ENCODE measurements at places on chromosomes 7 and 10.
A peak's percentile ranks its signal among the peaks of the same experiment; 100 is the strongest.

GRCh38 chr10:68261132-68261856 lies 29.4 kb upstream of the ATOH7 start:
- no peak for DNase-seq

DNA sequence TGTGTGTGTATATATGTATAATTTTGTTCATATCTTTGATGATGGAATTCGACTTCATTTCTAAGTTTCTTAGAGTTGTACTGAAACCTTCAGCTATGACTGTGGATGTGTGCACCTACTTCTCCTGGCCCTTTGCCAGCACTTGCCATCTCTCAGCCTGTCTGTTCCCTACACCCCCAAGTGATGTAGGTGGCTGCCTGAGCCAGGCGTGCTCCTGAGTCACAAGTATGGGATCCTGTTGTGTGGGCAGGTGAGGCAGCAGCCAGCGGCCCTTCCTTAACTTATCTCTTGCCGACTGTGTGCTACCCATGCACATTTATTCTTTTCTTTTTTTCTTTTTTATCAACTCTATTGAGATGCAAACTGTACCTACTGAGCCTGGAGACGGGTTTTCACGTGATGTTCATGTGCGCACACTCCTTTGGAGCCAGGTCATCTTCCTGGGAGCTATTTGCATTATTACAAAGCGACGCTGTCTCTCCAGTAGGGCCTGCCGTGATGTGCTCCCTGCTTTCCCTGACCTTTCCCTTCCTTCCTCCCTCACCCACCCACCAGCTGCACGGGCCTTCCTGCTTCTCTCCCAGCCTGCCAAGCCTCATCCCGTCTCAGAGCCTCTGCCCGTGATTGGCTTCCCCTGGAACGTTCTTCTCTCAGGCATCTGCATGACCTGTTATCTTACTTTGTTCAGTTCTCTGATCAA lies 31.3 kb upstream of the GALNT11 start:
- DNase-seq, result no peak

DNA sequence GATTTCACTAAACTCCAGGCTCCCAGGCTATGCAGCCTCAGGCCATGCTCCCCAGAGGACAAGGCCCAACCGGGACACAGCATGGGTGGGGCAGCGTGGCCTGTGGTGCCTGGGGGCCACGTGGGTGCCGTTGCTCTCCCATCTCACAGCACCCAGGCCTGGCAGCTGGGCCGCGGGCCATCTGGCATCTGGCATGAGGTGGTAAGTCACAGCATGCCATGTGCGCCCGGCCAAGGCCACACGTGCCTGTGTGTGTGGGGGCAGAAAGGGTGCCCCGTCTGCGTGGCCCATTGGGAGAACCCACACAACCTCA lies 204.1 kb downstream of the EBF3 start:
- DNase-seq, result peak; percentile 17

DNA sequence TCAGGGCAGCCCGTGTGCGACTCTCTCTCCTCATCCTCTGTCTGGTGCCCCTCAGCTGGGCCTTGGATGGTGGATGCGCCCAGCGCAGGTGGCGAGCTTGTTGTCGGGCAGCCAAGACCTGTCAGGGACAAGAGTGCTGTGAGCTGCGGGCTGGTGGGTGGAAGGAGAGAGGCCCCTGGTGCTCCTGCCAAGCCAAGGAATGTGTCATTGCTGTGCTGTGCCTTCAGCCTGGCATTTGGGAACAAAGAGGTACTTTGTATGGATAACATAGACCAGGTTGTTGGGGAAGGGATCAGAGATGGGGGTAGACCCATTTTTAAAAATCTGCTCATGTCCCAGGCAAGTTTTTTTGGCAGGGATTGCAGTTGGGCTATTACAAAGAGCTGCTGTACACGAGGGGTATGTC lies 120.9 kb downstream of the PKD1L1 start:
- no peak for DNase-seq

- DNase-seq, result no peak
Measured at GRCh38 chr7:8205031-8205387, 57.0 kb downstream of the ICA1 start.

DNA sequence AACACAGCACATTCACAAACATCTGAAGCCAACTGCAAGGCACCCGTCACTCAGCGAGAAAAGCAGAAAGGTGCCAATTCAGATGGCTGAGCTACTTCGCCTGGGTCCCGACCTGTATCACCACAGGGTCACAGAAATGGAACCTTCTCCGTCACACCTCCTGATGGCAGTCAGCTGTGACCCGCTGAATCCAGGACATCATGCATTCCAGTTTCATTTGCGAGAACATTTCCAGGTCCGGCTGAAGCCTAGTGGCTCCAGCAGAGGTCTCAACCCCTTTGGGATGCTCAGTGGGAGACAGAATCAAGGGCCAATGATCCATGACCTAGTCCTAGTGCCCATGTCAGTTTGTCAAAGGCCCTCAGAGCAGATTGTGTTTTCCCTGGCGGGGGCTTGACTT lies 193.6 kb upstream of the KLF14 start:
- no peak for DNase-seq

- DNase-seq, result no peak
Measured at GRCh38 chr10:1938317-1938716, 201.0 kb upstream of the ADARB2 start.

- DNase-seq, result peak; percentile 33
Measured at GRCh38 chr7:84647797-84648757, 453.5 kb upstream of the SEMA3A start.

GRCh38 chr10:132522521-132523411 lies 14.8 kb upstream of the INPP5A start:
- DNase-seq, result no peak

GRCh38 chr7:101814991-101815825 lies 2.2 kb upstream of the CUX1 start:
- DNase-seq, result peak; percentile 47

- no peak for DNase-seq
Measured at GRCh38 chr10:77799352-77799751, 127.2 kb downstream of the DLG5 start.

DNA sequence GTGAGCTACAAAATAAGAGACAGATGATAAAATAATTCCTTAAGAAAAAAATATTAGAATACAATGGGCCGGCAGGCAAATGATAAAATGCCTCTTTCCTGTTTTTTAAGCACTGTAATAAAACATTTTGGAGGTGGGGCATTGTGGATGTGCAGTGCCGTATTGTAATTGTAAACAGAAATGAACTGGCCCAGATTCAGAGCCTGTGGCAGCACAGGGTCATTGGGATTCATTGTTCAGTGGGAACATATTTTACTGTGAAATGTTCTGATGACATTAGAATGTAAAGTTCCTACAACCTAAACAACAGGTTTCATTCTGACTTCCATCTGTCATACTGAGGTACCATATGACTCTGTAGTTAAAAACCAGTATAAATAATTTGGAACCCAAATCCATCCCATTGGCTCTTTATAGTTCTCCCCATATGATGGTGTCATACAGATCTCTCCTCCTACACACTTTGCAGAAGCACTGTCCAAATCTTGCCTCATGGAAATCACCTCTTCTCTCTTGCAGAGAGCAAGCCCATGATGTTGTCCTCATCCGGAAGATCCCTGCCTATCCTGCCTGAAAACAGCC lies 264.6 kb downstream of the WDR37 start:
- DNase-seq, result no peak

GRCh38 chr10:29702273-29703164 lies 67.7 kb upstream of the SVIL start:
- no peak for DNase-seq

GRCh38 chr10:116263870-116264655 lies 8.9 kb downstream of the GFRA1 start:
- DNase-seq, result no peak

DNA sequence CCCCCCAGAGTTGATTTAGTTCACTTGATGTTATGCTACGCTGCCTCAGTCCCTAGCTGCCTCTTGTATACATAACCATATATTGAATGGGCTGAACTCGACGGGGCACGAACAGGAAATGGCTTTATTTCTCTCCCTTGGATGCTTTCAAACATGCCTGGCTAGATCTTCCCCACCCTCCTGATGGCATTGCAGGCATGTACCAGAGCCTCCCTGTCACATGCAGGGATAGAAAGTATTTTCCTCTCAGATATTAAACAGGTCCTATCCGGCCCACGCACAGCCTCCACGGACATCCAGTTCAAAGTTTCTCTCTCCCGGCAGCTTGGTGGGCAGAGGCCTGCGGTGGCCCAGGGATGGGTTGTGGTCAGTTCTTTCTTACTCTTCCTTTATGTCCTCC lies 422.1 kb downstream of the RPS24 start:
- DNase-seq, result peak; percentile 32

DNA sequence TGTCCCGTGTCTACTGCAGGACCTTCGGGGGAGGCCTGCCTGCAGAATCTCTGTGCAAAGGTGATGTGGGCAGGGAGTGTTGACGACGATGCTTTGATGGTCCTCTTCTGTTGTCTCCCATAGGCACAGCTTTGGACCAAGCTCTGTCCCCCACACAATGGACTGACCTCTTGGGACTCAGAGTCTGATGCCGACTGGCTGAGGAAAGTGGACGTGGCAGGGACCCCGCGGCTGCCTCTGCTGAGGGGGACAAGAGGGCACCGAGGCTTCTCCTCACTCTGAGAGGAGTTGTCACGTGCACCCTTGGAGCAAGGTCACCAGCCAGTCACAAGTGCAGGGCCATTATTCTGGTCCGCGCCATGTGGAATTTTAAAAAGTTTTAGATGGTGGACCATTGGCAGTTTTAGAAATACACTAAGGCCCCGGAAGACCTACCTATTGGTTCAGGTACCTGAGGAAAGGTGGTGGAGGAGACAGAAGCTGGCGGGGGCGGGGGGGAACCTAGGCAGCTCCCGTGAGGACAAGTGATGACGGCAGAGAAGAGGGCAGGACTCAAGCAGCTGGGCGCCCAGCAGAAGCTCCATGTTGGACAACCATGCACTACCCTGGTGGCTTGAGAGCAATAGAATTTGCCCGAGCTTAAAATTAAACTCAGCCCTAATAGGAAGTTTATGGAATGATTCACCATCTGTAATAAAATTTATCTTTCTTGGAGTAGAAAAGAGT lies 331.4 kb downstream of the PTPRN2 start:
- DNase-seq, result no peak

- peak; percentile 76 for DNase-seq
Measured at GRCh38 chr7:42677751-42678699, 233.8 kb downstream of the C7orf25 start.

GRCh38 chr10:111565542-111565941 lies 488.7 kb downstream of the ADRA2A start:
- DNase-seq, result no peak

- no peak for DNase-seq
Measured at GRCh38 chr7:79868010-79868409, 266.6 kb upstream of the GNAI1 start.

- DNase-seq, result no peak
Measured at GRCh38 chr10:11325817-11326216, 285.6 kb downstream of the USP6NL start.

DNA sequence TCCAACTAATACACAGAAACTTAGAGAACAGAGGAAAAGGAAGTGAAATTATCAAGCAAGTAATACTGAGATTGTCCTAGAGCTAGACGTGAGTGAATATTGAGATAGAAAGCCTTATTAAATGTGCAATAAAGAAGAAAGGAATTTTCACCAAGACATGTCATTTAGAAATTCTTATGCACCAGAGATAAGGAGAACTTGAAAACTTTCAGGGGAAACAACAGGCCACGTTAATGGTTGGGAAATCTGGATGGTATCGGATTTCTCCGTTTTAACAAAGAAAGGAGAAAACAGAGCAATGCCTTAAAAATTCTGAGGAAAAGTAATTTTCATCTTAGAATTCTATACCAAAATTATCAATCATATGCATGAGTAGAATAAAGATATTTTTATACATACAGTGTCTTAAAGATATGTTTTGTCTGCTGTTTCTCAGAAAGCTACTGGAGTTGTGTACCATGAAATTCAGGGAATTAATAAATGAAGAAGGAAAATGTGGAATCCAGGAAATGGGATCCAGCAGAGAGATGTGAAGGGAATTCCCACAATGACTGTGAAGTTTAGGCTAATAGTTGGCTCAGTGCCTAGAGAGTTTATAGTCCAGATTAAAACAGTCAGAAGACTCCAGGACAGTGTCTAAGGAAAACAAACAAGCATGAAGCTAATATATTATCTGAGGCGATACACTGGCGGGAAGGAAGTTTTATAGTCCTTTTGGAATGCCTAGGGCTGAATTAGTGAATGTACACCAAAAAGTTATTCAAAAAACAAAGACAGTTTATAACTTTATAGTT lies 159.5 kb downstream of the PPP1R9A start:
- DNase-seq, result no peak

DNA sequence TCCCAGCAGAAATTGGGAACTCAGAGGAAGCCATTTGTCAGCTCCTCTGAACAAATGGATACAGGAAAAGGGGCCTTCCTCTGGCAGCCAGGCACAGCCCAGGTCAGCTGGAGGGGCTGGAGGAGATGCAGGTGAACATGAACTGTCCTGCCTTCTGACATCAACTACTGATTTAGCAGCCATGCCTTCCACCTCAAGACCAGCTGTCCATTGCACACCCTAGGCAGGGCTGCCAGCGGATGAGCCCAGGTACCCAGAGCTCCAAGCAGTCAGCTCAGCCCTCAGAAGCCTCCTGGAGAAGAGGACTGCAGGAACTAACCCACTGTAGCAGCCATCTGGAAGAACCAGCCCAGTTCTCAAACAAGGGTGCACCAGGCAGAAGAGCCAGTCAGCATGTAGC lies 44.1 kb upstream of the GDF10 start:
- DNase-seq, result no peak

DNA sequence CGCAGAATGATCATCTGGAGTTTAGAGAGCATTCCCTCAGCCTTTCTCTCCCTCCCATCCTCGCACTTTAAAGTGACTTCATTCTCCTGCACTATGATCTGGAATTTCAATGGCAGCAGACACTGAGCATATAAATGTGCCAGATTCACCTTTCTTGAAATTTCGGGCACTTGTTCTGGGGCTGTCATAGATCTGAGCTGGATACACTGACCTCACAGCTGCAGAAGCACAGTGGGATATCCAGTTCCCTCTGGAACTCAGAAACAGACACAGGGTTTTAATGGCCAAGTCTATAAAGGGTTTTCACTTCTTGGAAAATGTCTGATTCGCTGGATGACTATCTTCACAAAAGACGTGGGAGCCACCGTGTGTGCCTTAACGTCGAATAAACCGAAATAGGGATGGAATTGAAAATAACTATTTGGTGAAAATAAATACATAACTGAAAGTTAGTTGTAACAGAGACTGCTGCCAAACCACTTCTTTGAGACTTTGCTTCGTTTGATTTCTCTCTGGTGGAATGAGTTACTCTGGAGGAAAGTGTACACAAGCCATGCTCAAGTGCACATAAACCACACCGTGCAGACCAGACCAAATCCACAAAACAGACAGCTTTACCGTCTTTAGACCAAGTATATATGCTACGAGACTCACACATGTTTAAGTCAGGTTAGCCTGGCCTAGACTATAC lies 126.1 kb downstream of the SVIL start:
- no peak for DNase-seq

- peak; percentile 41 for DNase-seq
Measured at GRCh38 chr7:50782375-50783208, at the start of gene GRB10. GRB10 (minus strand) TSS chr7:50782896; CDS start chr7:50732322, 50,574 bp downstream.

GRCh38 chr10:127406018-127406550 lies 143.0 kb upstream of the NPS start:
- no peak for DNase-seq

DNA sequence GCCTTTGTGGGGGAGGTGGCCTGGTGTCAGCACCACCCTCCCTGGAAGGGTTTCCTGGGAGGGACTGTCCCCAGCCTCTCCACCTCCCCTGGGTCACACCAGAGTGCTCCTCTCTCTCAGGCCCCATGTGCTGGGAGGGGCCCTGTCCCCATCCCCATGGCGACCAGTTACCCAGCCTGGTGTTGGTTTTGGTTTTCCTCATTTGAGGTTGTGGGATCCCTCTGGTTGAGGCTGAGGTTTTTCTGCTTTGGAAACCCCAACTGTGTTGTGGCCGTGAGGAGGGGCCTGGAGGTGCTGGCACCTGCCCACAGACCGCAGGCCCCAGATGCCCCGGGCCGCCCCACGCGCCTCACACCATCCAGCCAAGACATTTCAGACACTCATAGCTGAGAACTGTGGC lies 106.3 kb downstream of the GRK5 start:
- DNase-seq, result no peak

Measured in left hindlimb (tissue), 1 donor.